Stimulated activated CD4-positive, alpha-beta T cell treated with anti-CD3 and anti-CD28 coated beads, TNF-alpha, amount 100 ng/mL, for 1 hour (primary cell): ENCODE measurements at places on chromosomes 2 and 18.

DNA sequence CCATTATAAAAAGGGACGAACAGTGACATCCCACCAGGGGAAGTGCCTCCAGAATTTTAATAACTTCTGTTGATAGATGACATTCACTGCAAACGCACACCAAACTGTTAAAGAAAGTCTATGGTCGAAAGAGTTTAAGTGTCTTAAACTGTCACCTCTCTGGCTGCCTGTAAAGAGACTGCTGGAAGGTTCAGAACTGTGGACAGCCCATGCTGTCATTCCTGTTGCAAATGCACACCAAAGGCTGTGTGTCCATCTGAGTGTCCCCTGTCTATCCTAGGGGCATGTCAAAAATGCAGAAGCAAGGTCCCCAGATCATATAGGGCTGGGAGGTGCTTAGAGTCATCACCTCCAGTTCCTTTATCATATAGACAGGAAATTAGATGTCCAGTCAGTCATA is 171.8 kb downstream of the CYRIA start:
- DNase-seq = no peak

DNA sequence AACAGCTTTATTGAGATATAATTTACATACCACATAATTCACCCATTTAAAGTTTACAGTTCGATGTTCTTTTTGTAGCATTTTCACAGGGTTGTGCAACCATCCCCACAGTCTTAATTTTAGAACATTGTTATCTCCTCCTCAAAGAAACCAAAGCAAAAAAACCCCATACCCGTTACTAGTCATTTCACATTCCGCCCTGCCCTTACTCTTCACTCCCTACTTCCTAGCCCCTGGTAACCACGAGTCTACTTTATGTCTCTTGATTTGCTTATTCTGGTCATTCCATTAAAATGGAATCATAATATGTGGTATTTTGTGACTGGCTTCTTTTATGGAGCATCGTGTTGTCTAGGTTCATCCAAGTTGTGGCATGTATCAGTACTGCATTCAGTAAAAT is 137.7 kb downstream of the TANC1 start:
- DNase-seq = no peak

GRCh38 chr2:109193807-109194619 is 65.0 kb downstream of the SH3RF3 start:
- no peak for DNase-seq

DNA sequence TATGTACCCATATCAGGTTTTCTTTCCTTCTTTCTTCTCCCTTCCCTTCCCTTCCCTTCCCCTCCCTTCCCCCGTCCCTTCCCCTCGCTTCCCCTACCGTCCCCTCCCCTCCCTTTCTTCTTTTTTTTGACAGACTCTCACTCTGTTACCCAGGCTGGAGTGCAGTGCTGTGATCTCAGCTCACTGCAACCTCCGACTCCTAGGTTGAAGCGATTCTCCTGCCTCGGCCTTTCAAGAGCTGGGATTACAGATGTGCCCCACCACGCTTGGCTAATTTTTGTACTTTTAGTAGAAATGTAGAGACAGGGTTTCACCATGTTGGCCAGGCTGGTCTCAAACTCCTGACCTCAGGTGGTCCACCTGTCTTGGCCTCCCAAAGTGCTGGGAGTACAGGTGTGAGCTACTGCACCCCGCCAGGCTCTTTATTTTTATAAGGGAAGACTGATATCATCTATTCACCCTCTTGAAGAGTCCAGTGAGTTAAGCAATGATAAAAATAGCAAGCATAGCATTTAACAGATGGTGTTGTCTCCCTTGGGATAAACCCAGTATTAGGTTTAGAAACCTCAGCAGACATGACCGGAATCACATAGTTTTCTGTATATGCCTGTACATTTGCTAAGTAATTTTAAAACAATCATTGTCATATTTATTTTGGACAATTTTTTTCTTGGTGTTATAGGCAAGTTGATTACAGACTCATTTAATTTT is 888.4 kb downstream of the TRIB2 start:
- DNase-seq = no peak

DNA sequence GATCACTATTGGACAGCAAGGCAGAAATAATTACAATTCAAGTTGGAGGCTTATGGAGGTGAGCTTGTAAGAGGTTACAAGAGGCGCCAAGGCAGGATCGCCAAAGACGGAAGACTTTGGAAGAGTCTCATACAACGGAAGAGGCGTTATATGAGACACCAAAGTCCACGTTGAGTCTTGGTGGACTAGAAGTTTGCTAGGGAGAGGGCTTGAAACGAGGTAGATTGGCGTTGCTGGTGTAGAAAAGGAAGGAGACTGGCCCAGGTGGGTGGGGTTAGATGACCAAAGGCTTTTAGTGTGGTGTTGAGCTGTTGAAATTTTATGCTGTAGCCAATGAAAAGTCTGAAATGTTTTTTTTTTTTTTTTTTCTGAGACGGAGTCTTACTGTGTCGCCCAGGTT is 1.4 kb downstream of the MSH2 start:
- no peak for DNase-seq

GRCh38 chr2:88168386-88168785 is 1.8 kb upstream of the THNSL2 start:
- no peak for DNase-seq

DNA sequence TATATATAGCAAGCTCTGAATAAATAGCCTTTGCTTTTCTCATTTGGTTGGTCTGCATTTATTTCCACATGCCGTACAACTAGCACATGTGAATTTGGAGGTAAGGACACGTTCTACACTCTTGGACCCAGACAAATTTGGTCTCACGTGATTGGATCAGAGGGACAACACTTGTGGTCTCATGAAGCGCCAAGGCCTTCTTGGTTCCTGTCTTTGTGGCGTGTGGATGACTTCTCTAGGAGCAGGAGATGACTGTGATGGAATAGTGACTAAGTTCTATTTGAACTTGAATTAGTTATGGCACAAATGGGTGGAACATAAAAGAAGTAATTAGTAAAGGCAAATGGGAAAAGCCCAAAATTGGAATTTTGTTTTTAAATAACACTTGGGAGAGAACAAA is 206.9 kb downstream of the BCL2 start:
- no peak for DNase-seq

- DNase-seq = no peak
These were observed 4.8 kb downstream of the AMER3 start for GRCh38 chr2:130759906-130760753.

DNA sequence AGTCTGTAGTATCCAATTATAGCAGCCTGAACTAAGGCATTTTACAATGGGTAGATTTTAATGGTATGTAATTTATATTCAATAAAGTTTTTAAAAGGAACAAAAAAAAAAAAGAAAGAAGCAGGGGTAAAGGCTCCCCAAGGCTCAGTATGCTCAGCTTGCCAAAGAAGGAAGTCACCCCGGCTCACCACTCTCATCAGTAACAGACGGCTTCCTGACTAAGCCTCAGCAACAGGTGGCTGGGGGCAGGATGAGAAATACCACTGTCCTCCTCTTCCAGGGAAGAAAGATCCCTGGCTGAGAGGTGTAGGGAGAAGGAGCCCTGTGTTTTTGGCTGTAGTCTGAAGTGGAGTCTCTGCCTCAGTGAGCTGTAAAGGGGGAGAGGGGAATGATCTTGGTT is 121.2 kb downstream of the ARHGEF4 start:
- DNase-seq = no peak

- no peak for DNase-seq
These were observed 18.4 kb downstream of the VSNL1 start for GRCh38 chr2:17558878-17559277.

- DNase-seq = no peak
These were observed 7.8 kb downstream of the DOK6 start for GRCh38 chr18:69408522-69408921.

GRCh38 chr2:237177986-237178385 is 92.3 kb downstream of the COPS8 start:
- no peak for DNase-seq

DNA sequence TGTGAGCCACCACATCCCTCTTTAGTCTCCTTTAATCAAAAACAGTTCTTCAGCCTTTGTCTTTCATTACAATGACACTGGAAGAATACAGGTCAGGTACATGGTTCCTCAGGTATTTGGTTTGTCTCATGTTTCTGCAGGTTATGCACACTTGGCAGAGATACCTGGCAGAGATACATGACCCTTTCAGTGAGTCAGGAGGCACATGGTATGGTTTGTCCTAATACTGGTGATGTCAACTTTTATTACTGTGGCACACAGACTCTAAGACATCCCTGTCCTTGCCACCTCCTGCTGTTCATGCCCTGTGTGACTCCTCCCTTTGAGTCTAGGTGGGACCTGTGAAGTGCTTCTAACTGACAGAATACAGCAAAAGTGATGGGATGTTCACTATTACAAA is 58.4 kb downstream of the SPIRE1 start:
- DNase-seq = no peak

DNA sequence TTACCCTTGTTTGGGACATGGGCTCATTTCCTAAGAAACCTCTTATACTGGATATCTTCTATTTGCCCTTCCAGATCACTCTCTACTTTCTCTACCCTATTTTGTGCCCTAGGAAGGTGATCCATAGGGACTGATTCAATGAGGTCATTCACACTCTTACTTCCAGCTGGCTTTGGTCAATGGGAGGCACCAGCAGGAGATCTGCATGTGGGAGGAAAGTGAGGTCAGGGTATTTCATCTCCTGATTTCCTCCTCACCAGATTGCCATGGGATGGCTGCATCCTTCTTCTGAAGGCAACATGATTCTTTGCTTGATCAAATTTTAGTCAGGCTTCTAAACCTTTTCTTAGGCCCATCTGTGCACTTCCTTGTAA is 15.2 kb downstream of the M1AP start:
- no peak for DNase-seq

GRCh38 chr2:19009510-19009909 is 348.9 kb downstream of the OSR1 start:
- no peak for DNase-seq

DNA sequence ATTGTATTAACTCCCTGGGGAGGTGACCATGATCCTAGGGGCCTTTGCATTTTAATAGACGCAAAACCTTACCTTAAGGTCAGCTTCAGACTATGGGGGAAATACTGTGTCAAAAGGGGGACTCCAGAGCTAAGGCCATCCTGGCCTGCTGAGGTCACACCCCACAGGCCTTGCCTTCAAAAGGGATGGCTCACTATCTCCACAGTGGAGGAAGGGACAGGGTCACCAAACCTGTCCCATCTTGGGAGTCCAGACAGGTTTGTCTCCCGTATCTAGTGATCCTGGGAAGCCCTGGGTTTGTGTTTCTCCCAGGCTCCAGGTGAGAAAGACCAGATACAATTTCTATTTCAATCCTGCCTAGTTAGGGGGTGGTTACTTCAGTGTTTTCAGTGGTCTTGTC is 24.9 kb downstream of the CAPN14 start:
- DNase-seq = no peak
